HT1080 (cell line): ENCODE measurements at places on chromosomes 13 and 19. TPM values are rescaled to one million over a fixed set of nuclear protein-coding genes. Genes with fewer than 3 reads are reported as not detected.

The CNFN gene
- total RNA-seq = not detected in 2 replicates

The LYL1 gene
- not detected in 2 replicates for total RNA-seq

The CCL25 gene
- total RNA-seq = not detected in 2 replicates

DNA sequence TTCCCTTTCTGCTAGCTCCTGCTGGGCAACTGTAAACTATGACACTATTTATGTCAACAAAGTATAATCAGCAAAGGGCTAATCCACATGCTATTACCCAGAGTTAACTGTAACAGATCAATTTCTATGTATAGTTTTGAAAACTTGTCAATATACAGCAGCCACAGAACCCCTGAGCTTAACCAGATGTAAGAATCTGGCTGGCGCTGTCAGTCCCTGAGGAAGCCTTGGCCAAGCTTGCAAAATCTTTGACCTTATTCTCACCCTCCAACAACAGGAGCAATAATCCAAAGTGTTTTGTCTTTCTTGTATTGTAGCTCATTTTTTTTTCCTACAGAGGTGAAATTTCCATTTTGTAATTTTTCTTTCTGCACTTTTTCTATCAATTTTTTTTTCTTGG lies 1230.1 kb upstream of the SLC10A2 start:
- DNase-seq = no peak

DNA sequence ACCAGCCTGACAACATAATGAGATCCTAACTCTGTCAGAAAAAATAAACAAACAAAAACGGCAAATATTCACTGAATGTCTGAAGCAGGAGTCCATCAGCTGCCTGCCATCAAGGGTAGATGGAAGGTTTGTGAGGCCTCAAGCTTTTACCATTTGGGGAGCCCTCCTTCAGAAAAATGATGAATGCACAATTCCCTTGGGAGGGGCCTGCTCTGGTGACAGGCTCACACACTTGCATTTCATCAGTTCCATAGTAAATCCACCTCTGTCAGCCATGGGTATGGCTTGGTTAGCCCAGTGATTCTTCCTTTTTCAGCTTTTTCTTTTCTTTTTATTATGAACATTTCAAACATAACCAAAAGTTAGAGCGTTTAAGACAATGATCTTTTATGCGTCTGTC lies 26.3 kb upstream of the KATNAL1 start:
- DNase-seq = no peak

DNA sequence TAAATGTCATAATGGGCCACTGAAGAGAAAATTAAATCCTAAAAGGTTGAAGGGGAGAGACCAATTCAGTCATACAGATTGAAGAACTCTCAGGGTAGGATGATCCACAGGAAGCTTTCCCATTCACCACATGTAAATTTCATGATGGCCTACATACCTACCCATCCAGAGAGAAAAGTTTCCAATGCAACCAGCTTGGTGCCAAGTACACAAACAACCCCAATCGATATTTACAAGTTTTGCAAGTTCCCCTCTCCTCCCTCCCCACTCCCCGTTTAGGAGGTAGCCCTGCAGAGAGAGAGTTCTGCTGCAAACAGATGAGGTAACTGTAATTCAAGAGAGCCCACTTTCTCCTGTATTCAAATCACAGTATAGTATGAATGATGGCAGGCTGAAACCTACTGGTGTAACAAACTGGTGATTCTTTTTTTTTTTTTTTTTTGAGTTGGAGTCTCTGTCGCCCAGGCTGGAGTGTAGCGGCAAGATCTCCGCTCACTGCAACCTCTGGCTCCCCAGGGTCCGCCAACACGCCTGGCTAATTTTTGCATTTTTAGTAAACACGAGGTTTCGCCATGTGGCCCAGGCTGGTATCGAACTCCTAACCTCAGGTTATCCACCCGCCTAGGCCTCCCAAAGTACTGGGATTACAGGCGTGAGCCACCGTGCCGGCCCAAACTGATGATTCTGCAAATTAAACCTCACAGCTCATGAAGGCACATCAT lies 14.4 kb downstream of the FOXO1 start:
- no peak for DNase-seq

DNA sequence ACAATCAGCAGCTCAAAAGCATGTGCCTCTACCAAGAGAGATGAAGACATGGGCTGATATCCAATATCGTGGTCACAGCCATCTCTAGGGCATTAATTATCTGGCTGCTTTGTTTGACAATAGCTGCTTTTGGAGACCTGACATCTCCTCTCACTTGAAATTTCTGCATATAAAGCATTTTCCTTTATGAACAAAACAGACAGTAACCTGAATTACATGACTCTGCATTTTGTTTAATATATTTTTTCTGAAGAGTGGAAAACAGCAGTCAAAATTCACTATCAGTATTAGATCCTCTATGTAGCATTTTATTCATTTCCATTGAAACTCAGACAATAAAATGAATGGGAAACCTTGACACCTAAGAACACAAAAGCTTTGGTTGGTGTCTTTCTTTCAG lies 42.4 kb upstream of the ESD start:
- DNase-seq = no peak

- no peak for DNase-seq
Measured at GRCh38 chr19:49014123-49014869, 2.6 kb downstream of the LHB start.

DNA sequence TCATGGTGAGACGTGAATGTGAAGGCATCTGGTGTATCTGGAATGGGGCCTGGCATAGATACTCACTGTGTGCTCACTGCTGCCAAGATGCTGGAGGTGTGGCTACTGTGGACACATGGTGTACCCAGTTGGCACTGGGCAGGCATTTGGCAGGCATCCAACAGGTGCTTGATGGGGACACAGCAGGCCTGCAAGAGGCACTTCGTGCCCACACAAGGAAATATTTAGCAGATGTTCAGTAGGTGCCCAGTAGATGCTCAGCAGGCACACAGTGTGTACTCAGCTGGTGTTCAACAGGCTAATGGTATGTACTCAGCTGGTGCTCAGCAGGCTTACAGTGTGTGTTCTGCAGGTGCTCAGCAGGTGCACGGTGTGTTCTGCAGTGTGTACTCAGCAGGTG lies 14.2 kb downstream of the CRTC1 start:
- no peak for DNase-seq

GRCh38 chr19:38210458-38210987 lies 13.5 kb downstream of the DPF1 start:
- DNase-seq = no peak
